ENCODE measurements at places on chromosomes 16 and 17. TPM values are rescaled to one million over a fixed set of nuclear protein-coding genes. Genes with fewer than 3 reads are reported as not detected.

Gene SCIMP
- total RNA-seq: 1.2 TPM

Gene CALCOCO2
- 330 TPM for total RNA-seq

Gene GP1BA
- not detected for total RNA-seq

Gene MRPS34
- total RNA-seq: 85.9 TPM

Gene TMEM235
- total RNA-seq: not detected

Gene RRAD
- 86.7 TPM for total RNA-seq

Gene YPEL3
- 66.0 TPM for total RNA-seq

Gene ABCC1
- total RNA-seq: 23.2 TPM

Gene ACTG1
- 357 TPM for total RNA-seq

Gene HOXB1
- total RNA-seq: not detected

Gene NOS2
- total RNA-seq: 0.12 TPM

Gene CDH8
- total RNA-seq: not detected

Gene ZSCAN32
- total RNA-seq: 5.5 TPM

Gene ABCA8
- 38.6 TPM for total RNA-seq

Gene NXPH3
- total RNA-seq: 3.4 TPM

Gene PMP22
- total RNA-seq: 179 TPM

Gene GCGR
- total RNA-seq: not detected

Gene KRTAP4-3
- total RNA-seq: not detected

Gene MMP15
- total RNA-seq: 62.2 TPM

Gene SMTNL2
- total RNA-seq: 47.4 TPM

Gene ADAD2
- not detected for total RNA-seq

Gene FADS6
- not detected for total RNA-seq

Gene TMEM114
- total RNA-seq: not detected

Gene SLC16A13
- 1.2 TPM for total RNA-seq

Gene COPRS
- 57.5 TPM for total RNA-seq

Gene SOX8
- total RNA-seq: 0.47 TPM

Gene WSB1
- total RNA-seq: 47.9 TPM

Gene EVPLL
- total RNA-seq: not detected

Gene MAFG
- total RNA-seq: 27.5 TPM

Gene KRTAP4-4
- not detected for total RNA-seq

Gene RAI1
- 30.1 TPM for total RNA-seq

Gene ZNF385C
- 0.20 TPM for total RNA-seq

Gene PPP1R27
- 0.67 TPM for total RNA-seq

Gene PERCC1
- total RNA-seq: 0.27 TPM

Gene C16orf87
- total RNA-seq: 15.2 TPM

Gene AXIN1
- total RNA-seq: 14.4 TPM

Gene GFAP
- 4.2 TPM for total RNA-seq

Gene CACNG1
- total RNA-seq: not detected

Gene ABCC11
- not detected for total RNA-seq

Gene GPR139
- not detected for total RNA-seq

Gene OTOP2
- total RNA-seq: not detected

Gene HEATR9
- total RNA-seq: not detected

Gene MMP25
- total RNA-seq: 2.8 TPM
